ENCODE measurements at places on chromosomes 7 and 10.
A peak's percentile ranks its signal among the peaks of the same experiment; 100 is the strongest.

DNA sequence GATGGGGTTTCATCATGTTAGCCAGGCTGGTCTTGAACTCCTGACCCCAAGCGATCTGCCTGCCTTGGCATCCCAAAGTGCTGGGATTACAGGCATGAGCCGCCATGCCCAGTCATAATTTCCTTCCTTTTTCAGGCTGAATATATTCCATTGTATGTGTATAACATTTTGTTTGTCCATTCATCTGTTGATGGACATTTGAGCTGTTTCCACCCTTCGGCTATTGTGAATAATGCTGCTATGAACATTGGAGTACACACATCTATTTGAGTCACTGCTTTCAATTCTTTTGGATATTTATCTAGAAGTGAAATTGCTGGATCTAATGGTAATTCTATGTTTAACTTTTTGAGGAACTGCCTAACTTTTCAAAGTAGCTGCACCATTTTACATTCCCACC, 34.6 kb downstream of the TLX1 start:
- no peak for DNase-seq

DNA sequence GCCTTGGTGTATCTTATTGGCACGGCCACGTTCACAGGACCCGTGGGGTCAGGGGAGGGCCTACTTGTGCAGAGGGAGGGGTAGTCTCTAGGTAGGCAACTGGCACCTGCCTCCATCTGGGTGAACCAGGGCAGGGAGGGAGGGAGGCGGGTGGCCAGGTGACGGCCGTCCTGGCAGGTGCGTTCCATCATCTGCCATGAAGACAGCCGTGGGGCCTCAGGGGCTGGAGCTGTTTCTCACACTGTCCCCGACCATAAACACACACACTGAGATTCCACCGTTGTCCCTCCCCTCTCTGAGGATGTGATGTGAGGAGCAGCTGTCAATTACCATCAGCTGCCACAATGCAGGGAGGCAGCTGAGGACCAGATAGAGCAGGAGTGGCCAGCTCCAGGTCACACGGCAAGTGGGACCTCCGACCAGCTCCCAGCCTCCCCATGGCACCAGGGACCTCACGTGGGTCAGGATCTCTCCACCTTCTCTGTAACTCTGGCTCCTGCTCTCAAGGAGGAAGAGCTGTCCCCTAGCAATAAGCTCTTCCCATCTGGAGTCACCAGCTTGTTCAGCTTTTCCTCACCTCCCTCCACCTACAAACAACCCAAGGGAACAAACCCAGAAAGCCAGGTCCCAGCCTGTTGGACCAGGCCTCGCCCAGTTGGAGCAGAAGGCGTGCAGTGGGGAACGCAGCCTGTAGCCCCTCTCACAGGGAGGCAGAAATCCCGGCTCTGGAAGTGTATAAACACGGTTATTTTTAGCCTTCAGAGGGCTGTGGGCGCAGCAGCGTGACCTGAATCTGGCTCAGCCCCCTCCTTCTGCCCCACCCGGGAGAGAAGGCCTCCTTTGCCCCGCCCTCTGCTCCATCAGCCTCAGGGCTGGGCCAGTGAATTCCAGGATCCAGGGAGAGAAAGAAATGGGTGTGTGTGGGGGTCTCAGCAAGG, 33.1 kb downstream of the ZMIZ1 start:
- no peak for DNase-seq

DNA sequence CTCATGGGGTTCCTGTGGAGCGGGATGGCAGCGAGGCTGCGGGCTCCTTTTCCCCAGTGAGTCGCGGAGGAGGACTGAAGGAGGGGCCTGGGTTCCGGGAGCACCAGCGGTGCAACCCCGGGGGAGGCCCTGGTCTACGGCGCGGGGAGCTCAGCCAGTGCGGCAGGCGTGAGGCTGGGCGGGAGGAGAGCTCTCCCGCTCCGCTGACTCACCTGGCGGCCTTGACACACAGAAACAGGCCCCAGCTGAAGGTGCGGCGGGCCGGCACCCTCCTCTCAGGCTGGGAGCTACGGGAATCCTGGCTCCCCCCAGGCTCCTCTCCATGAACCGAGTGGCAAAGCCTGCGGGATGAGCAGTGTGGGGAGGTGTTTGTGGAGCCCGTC, 6.8 kb upstream of the NOM1 start:
- DNase-seq, result no peak

- DNase-seq, result no peak
Measured at GRCh38 chr10:132243141-132243540, 56.4 kb downstream of the DPYSL4 start.

- no peak for DNase-seq
Measured at GRCh38 chr10:126634911-126635310, 35.6 kb downstream of the C10orf90 start.

DNA sequence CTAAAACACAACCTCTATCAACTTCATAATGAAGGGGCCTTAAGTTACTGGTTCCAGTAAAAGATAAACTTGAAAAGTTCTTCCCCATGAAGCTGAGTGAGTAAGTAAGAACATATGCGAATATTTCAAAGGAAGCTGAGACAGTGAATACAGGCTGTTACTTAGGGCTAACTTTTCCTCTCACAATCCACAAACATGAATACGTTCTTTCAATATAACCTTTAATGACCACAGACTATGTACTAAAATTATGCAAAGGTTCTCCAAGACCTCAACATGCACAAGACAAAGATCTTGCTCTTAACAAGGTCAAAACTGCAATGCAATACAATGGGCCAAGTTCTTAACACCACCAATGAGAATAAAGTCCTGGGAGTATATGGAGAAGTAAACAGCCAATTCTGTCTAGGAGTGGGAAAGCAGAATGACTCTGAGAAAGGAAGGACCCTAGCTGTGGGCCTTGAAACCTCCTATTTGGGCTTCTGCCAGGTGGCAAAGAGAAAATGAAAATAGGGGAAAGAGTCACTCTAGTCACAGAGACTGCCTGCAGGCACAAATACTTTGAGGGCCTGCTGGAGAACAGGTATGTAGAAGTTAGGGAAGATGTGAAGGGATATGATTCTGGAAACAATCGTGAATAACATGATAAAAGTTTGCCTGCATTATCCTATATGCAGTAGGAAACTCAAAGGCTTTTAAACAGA, 43.7 kb downstream of the OSBPL3 start:
- peak; percentile 60 for DNase-seq

- no peak for DNase-seq
Measured at GRCh38 chr10:117542706-117543224, at the start of gene EMX2. TSS of gene EMX2 (plus strand) at chr10:117542746. CDS start at chr10:117543268, 522 bp downstream.

DNA sequence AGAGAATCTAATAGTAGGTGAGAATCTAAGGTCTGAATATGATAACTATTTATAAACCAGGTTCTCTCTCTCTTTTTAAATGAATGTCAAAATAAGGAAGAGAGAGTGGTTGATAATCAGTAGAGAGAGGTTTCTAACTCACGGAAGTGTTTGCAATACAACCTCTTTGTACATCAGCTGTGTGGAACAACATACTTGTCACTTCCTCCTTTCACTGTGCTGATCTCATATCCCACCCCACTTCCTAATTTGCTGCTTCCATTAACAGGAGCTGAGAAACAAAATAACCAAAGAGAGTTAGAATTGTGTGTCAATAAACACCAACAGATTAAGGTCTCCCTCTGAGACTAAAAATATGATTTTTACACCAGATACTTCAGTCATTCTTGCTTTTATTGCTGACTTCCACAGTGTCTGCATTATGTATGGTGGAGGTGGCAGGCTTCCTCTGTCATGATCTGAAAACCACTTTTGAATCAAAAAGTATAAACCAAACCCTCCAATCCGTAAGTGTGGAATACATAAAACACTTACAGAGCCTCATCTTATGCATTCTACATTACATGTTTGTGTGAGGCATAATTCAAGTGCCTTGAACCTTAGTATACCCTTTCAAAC, 25.0 kb downstream of the CACUL1 start:
- DNase-seq, result peak; percentile 57

DNA sequence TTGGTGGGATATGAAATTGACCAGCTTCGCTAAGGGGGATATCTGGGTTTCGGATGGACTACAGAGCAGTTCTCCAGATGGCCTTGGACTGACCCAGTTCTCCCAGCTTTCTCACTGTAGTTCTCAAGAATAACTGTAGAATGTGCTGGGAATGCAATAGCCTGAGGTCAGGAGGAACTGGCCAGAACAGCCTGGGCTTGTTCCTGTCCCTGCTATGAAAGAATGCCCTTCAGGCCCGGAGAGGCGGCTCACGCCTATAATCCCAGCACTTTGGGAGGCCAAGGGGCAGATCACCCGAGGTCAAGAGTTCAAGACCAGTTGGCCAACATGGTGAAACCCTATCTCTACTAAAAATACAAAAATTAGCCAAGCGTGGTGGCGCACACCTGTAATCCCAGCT, 12.3 kb upstream of the TSPAN14 start:
- DNase-seq, result no peak

DNA sequence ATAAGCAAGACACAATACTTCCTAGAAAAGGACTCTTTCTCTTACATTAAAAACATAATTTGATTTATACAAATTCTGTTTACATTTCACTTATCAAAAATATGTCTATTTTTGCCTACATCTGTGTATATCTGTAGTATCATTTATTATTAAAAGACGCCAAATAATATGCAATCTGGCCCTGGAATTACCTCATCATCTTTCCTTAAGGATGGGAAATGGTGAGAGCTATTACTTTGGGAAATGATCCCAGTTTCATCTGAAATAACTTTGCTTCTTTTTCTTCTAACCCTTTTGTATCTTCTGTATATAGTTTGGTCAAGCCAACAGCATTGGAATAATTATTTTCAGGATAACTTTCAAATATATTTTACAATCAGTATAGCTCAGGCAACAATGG, 85.0 kb downstream of the FAS start:
- DNase-seq, result no peak

- no peak for DNase-seq
Measured at GRCh38 chr7:1151653-1152425, 8.2 kb downstream of the ZFAND2A start.

DNA sequence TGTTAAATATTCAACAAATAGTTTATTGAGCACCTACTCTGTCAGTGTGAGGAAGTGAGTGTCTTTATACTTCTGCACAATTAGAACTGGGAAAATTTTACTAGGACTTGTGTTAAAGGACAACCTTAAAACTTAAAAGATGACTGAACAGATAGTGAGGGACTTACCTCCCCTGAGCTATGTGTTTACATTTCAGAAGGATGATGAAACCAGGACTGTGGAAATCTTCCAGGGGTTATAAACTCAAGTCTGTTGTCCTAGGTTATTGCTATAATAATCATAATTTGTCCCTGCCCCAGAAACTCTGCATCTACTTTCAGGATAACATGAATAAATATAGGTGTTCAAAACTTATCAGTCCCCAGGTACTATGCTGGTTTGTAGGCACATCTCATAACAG, 261.0 kb upstream of the MKLN1 start:
- no peak for DNase-seq

- no peak for DNase-seq
Measured at GRCh38 chr7:155194382-155195140, 103.1 kb upstream of the INSIG1 start.

GRCh38 chr10:14820010-14820774, 17.6 kb downstream of the CDNF start:
- no peak for DNase-seq

- DNase-seq, result no peak
Measured at GRCh38 chr7:137078781-137079180, 210.3 kb downstream of the CHRM2 start.

GRCh38 chr10:102800611-102801335, 36.4 kb downstream of the CYP17A1 start:
- no peak for DNase-seq

DNA sequence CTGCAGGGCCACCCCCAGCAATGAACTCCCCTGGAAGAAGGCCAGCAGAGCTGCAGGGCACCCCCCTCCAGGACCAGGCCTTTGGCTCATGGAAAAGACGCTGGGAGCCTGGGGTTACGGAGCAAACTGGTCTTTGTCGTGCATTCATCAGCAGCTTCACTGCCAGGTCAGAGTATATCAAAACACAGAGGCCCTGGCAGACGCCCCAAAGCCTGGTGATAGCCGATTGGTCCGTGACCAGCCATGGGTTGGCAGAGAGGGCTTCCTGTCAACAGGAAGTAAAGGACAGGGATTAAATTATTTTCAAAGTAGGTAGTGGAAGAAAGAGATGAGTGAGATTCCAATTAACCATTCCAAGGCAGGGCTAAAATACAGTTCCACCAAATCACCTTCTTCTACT, 9.0 kb downstream of the PRKAG2 start:
- DNase-seq, result no peak

DNA sequence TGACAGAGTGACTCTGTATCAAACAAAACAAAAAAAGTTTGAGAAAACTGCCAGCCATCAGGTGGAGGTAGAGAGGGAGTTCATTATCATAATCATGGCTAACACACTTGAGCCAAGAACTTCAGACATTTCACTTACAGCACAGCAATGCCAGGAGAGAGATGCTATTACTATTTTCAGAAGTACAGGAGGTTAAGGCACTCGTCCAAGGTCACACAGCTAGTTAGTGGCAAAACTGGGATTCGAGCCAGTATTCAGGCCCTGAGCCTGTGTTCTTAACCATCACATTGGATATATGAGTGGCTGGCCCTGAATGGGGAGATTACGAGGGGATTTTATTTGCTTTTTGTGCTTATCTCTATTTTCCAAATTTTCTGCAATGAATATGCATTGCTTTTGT, 24.8 kb upstream of the UNC5B start:
- no peak for DNase-seq

GRCh38 chr7:27099453-27100370, 2.8 kb downstream of the HOXA2 start:
- no peak for DNase-seq

- no peak for DNase-seq
Measured at GRCh38 chr10:113498997-113499396, 53.9 kb upstream of the HABP2 start.

DNA sequence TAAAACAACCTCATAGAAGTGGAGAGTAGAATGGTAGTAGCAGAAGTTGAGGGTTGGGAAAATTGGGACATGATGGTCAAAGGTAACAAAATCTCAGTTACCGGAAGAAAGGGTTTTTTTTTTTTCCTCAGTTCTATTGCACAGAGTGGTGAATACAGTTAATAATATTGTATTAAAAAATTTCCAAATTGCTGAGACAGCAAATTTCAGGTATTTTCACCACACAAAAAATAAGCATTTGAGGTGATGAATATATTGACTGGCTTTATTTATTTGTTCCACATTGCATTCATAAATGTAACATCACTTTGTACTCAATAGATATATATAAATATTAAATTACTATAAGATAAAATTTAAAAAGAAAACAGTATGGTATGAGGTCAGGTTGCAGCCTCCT, 373.8 kb downstream of the ETV1 start:
- DNase-seq, result no peak

DNA sequence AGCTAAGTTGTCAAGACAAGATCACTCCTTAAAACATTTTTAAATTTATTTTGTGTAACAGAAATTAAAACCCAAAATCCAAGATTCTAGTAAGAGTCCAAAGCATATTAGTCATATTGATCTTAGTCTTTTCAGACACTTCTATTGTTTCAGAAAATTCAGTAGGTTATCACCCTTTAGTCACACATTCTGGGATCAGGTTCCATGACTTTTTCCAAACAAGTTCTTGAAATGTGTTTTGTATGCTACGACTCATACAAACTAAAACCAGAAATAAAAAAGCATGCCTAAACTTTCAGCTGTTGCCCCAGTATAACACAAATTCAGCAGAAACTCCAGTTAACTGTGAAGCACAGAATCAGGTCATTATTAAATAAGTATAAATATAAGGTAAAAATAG, 10.7 kb downstream of the SEMA3D start:
- no peak for DNase-seq

All from GM12865 (cell line).